NCI-H345 (cell line): ENCODE measurements at places on chromosomes 2 and 18.
A peak's percentile ranks its signal among the peaks of the same experiment; 100 is the strongest.

GRCh38 chr2:204775766-204776165, 230.5 kb downstream of the PARD3B start:
- no peak for DNase-seq

- no peak for DNase-seq
These were observed 65.4 kb downstream of the RDH14 start for GRCh38 chr2:18495058-18495457.

GRCh38 chr2:224669449-224669848, 46.7 kb downstream of the CCDC195 start:
- DNase-seq: no peak

- DNase-seq: no peak
These were observed 10.3 kb downstream of the CEP76 start for GRCh38 chr18:12692206-12692605.

- DNase-seq: no peak
These were observed 18.8 kb upstream of the DTNB start for GRCh38 chr2:25692143-25692542.

- peak; percentile 49 for DNase-seq
These were observed 4.8 kb downstream of the ALK start for GRCh38 chr2:29916571-29916970.

GRCh38 chr2:122152571-122152970, 397.1 kb downstream of the TSN start:
- no peak for DNase-seq

GRCh38 chr2:110771547-110772382, 39.4 kb downstream of the ACOXL start:
- peak; percentile 44 for DNase-seq

DNA sequence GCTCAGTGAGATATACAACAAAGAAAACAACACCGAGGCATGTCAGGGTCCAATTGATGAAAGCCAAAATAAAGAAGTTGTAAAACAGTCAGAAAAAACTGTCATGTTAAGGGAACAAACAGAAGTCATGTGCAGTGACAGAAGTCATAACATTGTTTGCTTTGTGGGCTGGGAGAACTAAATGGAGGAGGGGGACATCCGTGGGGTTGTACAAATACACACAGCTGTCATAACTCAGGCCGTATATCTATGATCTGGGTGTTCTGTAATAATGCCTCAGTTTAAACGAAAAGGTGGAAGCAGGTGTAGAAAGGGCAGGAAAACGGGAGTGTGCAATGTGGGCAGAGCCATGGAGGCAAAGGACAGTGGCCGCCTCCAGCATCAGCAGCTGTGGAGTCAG, 27.3 kb downstream of the TIMM21 start:
- DNase-seq: no peak

DNA sequence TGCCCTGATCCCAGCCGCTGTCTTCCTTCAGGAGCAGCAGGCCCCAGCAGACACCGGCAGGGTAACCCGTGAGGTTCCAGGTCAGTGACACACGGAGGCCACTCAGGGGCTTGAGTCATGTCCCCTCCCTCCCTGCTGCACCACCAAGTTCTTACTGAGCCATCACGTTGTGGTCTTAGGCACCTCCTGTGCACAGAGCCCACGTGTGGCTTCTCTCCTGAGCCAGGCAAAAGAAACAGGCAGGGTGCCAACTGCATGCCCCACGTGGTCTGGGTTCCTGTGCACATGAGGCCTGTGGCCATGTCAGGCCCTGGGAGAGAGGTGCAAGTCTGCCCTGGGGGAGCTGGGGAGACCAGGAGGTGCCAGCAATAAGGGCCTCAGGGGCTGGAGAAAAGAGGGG, 264.8 kb downstream of the KLHL29 start:
- DNase-seq: no peak

DNA sequence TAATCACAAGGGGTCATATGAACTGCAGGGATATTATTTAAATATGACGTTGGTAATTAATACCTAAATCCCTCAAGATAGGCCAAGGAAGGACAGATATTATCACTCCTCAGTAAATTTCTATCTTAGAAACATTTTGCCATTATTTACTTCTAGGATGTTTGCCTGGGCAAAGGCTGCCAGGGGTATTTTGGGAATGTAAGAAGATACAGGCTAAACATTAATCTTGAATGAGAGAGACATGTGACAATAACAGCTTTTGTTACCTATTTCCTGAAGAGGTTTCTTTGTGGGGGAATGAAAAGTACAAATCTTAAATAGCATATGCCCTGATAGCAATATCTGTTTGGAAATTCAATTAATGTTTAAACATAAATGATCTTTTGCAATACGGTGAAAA, 756 bp upstream of the CCDC195 start:
- no peak for DNase-seq

GRCh38 chr2:162063899-162064298, 10.1 kb downstream of the DPP4 start:
- DNase-seq: no peak

DNA sequence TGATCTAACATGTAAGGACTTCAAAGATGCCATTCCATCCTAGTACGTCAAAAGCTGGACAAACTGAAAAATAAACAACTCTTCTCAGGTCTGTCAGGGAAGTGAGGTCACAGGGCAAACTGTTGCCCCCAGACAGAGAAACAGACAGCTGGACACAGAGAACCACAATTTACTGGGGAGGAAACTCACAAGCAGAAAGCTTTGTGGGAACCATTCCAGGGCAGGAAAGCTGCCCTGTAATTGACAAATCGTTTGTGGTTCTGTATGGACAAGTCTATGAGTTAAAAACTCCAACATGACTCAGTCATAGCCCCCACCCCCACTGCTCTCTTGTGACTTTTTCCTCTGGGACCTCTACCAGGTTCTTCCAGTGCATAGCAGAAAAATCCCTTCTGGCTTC, 28.4 kb downstream of the MCEE start:
- DNase-seq: no peak

DNA sequence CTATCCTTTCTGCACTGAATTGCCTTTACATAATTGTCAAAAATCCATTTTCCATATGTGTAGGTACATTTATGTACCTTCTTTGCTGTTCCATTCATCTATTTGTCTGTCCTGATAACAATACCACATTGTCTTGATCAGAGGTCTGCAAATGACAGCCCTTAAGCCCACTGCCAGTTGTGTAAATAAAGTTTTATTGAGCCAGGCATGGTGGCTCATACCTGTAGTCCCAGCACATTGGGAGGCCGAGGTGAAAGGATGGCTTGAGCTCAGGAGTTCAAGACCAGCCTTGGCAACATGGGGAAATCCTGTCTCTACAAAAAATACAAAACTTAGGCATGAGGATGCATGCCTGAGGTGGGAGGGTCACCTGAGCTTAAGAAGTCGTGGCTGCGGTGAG, 121.0 kb downstream of the TFCP2L1 start:
- DNase-seq: no peak

DNA sequence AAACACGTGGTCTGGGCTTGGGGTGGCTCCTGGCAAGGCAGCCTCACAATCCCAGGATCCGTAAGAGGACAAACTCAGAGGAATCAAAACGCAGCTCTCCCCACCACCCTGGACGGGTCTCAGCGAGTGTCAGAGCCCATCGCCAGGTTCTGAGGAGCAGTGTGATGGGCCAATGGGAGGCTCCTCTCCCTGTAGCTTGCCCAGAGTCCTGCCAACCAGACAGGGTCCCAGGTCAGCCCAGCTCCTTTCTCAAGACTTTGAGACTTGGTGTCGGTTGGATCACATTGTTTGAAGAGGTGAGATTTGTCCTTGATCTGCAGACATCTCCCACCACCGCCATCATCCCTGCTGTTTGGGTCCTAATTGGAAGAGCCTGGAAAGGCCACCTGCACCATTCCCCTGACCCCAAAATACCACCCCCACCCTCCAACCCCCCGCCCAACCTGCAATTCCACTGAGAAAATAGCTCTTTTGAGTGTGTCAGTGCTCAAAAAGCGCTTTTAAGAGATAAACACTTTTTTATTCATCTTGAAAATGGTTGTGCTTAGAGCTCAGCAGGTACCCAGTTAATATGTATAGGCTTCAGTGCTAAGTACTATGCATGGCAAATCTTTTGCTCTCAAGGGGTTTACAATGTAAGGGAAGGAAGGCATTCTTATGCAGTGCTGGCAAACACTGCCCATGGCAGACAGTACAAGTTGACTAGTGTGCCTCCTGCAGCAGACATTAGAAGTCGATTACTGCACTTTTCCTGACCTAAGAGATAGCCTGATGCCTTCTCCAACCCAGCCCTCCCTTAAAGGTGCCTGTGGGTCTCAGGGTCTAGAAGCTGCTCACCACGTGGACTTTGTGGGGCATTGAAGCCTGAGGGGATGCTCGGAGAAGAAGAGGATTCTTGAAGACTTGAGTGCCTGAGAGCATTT, 50.6 kb downstream of the GLI2 start:
- DNase-seq: no peak

DNA sequence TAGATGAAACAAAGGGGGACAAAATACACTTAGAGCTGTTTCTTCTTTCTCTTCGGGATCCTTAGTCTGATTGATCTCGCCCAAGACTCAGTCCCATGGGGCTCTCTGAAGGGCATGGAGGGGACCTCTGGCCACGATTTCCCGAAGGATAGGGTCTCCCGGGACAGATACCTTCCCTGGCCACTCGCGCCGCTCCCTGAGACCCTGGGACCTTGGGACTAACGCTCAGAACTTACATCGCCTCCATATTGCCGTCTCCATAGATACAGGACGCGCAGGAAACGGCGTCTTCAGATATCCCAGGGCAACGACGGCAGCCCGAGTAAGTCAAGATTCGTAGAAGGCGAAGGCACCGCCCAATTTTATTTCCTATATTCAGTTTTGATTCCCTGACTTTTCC, at the start of gene CFAP65:
Gene CFAP65 (minus strand): TSS at position 265 of the 400 bp plus-strand sequence. CDS start 2,468 bp downstream, outside the sequence.
- DNase-seq: peak; percentile 77

GRCh38 chr18:24015639-24016631, 1.4 kb downstream of the TTC39C start:
- no peak for DNase-seq

DNA sequence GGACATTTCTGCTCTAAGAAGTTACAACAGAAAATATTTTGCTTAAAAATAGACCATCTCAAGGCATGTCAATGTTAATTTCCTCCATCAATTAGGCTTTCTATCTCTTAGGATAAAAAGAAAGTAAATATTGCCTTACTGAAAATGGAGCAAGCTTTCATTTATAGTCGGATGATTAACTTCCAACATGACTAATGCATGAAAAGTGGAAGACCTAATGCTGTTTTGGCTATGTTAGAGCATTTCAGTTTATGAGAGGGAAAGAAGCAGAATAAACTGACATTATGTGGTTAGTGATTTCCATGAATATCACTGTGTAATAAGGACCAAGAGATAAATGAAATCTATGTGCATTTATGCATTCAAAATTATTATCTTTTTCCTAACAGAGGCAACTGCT, 475.2 kb upstream of the UBE2E3 start:
- DNase-seq: no peak

DNA sequence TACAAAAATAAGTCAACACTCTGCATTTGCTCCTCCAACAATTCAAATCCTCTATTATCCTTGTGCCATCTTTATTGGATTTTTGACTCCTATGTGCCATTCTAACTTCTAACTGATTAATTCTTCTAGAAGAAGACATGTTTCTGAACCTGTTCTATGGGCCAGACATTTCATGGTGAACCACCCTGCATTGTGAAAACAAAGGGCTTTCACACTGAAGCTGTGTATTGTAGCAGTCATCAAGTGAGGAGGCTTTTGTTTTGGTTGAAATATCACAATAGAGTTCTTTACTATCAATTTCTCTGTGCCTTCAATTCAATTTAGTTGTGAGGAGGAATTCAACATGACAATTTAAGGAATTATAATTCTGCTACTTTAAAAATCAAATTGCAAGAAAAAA, 357.9 kb downstream of the PLCL1 start:
- no peak for DNase-seq

- DNase-seq: no peak
These were observed 4.2 kb downstream of the CLK1 start for GRCh38 chr2:200860092-200860795.

DNA sequence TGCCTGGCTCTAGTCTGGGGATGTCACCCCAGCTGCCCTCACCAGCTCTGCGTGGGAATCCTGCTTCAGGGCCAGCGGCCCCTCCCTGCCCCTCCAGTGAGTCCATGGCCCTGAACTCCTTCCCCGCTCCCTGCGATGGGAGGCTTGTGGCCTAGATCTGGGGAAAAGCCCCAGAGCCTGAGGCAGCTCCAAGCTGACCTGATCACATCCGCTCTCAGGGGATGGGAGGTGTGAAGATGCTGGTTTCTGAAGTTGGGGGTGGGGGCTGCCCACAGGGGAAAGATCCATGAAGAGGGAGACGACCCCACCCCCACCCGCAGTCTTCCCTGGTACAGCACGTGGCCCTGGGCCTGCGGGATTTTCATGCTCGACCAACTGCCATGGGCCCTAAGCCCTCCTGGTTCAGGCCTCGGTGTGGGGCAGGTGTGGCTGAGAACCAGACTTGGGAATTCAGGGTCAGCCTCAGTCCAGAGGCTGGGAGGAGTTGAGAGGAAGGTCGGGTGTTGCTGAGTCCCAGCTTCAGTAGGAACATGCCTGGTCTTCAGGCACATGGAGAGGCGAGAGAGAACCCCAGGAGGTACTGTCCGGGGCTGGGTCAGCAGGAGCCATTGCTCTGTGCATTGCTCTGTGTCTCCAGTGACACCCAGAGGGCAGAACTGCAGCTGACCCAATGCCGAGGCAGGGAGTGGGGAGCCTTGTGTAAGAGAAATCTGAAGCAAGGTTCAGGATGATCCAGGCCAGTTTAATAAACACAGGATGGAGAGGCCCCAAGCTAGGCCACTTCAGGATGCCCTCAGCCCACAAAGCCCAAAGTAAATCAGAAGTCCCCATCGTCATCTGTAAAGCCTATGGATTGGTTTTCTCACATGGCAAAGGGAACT, 115.1 kb downstream of the CAPN13 start:
- no peak for DNase-seq

DNA sequence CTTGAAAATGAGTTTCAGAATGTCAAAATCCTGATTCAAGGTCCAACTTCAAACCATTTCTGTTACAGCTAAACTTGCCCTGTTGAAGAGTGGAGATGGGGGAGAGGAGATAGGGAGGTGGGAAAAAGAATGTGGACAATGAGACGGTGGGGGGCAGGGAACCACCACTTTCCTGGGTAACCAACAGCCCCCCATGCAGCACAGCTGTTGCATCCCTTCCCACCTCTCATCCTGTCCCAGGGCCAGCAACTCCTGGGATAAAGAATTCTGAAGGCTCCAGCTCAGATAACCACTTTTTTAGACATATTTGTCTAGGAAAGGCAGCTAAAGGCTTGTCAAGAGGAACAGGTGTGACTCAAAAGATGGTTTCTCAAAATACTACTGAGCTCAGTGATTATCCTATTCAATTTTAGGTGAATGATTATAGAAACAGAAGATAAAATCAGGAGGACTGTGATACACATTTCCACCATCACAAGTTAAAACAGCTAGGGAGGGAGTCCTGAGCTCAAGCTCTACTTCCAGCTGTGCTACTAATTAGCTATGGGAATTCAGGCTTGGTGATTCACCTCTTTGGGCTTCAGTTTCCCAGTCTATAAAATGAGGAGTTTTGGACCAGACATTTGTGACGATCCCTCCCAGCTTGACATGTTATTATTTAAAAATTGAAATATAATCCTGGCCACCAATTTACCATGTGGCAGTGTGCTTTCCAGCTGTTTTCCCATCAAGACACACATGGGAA, 36.3 kb downstream of the HDHD2 start:
- no peak for DNase-seq

- no peak for DNase-seq
These were observed 7.4 kb downstream of the IL36A start for GRCh38 chr2:113012436-113013335.

GRCh38 chr2:40103163-40103562, 324.1 kb upstream of the THUMPD2 start:
- DNase-seq: no peak

GRCh38 chr2:3094999-3095958, 282.3 kb downstream of the EIPR1 start:
- DNase-seq: no peak
